ENCODE measurements at places on chromosomes 4 and X.
A peak's percentile ranks its signal among the peaks of the same experiment; 100 is the strongest.

GRCh38 chr4:38503689-38504395, 160.2 kb upstream of the KLF3 start:
- DNase-seq, result no peak

DNA sequence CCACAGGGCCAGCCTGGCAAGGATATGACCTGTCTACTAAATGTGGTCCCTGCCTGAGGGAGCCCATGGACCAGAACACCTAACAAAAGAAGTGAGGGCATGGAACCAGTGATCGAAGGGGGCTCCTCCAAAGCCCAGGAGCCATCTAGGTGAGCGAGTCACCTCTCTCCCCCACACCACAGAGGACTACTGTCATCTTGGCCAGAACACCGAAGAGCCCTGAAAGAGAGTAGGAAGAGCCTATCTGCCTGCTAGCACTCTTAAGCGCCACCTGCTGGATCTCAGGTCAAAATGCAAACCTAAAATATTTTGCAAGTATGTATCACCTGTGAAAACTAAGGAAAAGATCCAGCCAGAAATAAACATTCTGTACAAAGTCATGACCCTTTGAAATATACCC, 137.9 kb upstream of the ZXDB start:
- DNase-seq, result no peak

- no peak for DNase-seq
Measured at GRCh38 chrX:47500554-47500953, 17.5 kb upstream of the ZNF41 start.

DNA sequence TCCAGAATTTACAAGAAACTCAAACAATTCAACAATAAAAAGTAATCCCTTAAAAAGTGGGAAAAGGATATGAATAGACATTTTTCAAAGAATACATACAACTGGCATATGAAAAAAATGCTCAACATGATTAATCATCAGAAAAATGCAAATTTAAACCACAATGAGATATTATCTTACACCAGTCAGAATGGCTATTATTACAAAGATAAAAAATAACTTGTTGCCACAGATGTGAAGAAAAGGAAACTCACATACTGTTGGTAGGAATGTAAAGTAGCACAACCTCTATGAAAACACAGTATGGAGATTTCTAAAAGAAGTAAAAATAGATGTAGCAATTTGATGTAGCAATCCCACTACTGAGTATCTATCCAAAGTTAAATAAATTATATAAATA, 65.1 kb upstream of the DIAPH2 start:
- DNase-seq, result no peak

DNA sequence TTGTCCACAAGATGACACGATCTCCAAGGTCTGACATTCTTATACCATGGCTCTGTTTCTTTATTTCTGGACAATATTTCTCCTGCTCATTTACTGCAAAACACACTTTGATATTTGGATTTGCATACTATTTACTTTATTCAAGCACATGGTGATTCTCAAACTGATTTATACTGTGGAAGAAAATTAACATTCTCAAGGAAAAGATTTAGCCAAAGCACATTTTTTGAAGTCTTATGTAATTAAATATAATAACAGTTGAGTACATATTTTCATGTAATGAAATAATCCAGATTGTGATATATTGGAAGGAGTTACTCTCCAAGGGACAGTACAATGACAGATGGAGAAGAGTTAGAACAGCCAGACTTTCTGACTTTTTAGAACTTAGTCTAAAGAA, 155.8 kb upstream of the CT83 start:
- DNase-seq, result no peak

DNA sequence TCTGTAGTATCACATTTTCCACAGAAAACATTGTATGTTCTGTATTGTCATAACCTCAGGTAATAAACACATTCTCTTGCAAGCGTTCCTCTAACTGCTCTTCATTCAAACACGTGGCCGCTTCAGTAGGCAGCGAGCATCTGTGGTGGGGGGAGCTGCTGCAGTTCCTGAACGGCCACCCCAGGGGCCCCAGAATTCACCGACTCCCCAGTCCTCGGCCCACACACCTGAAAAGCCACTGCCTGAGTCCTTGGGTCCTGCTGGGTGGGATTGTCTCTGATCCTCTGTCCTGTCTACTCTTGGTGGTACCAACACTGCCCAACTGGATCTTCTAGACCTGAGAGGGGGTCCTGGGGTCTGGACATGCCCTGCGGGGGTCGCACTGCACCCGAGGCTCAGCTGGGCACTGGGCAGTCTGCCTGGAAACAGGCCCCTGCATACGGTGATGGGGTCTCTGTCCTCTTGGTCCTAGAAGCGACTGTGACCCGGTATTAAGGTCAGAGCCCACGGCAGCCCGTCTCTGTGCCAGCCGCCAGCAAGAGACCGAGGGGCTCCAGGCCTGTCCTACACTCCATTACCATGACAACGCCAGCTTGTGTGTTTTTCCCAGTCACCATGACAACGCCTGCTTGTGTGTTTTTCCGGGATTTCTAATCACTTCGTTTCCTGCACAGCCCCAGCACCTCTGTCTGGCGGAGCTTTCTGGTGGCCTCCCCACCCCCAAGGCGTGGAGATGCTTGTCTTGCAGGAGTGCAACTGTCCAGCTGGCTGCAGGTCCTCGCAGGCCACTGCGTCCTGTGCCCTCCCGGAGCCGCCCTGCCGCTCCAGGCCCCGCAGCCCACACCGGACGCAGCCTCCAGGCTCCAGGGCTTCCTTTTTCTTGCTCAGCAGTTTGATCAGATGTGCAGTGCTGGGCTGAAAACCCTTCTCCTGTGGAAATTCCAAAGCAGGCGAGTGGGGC, 16.0 kb downstream of the CTBP1 start:
- DNase-seq, result peak; percentile 44

GRCh38 chr4:16721613-16722291, 176.7 kb downstream of the LDB2 start:
- no peak for DNase-seq

- no peak for DNase-seq
Measured at GRCh38 chrX:31545191-31545590, 473.4 kb upstream of the FTHL17 start.

- DNase-seq, result no peak
Measured at GRCh38 chr4:184282895-184283654, 65.4 kb upstream of the ENPP6 start.

DNA sequence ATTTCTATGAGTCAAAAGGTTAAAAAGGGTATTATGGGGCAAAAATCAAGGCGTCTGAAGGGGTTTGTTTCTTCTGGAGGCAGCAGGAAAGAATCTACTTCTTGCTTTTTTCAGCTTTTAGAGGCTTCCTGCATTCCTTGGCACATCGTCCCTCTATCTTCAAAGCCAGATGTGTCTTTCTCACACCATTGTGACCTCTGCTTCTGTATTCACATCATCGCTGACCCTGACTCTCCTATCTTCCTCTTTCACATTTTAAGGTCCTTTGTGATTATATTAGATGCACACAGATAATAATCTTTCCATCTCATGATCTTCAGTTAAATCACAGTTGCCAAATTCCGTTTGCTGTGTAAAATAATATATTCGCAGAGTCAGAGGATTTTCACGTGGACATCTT, 112.7 kb downstream of the PPP4R3C start:
- DNase-seq, result no peak

DNA sequence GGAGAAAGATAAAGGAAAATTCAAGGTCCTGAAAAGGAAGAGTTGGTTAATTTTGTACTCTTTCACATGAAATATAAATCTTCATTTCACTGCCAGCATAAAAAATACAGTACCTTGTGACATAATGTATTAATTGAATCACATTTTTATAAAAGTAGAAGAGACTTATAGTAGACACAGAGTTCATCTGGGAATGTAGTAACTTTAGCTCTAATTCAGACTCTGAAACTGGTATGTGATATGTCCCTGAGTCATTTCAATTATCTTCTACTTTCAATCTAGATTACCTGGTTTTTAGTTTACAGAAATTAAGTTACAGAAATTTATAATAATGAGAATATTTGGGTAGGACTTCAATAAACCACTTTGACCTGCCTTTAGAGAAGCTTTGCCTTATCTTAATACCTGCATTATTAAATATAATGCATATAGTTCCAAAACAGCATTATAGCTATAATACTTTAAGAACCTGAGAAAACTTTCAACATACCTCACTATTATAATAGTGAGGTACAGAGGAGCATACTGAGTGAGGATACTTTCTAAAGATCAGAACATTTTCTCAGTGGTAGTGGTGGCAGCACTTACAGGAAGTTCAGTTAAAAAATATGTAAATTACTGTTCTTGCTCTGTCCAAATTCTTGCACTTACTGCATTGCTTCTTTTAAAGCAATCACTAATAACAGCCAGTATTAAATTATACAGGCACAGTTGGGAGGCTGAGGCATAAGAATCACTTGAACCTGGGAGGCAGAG, 11.2 kb downstream of the NEK1 start:
- DNase-seq, result no peak

GRCh38 chr4:30912098-30912714, 192.0 kb downstream of the PCDH7 start:
- no peak for DNase-seq

DNA sequence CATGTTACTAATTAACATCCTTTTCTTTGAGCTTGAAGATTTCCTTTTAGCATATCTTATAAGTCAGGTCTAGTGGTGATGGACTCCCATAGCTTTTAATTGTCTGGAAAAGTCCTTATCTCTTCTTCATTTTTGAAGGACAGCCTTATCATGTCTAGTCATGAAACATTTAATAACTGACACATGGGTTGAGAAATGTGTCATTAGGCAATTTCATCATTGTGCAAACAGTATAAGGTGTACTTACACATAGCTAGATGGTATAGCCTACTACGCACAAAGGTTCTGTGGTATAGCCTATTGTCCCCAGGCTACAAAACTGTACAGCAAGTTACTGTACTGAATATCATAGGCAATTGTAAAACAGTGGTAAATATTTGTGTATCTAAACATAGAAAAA, 34.5 kb upstream of the ALG13 start:
- no peak for DNase-seq

GRCh38 chr4:98267498-98267897, 6.3 kb downstream of the RAP1GDS1 start:
- DNase-seq, result no peak

DNA sequence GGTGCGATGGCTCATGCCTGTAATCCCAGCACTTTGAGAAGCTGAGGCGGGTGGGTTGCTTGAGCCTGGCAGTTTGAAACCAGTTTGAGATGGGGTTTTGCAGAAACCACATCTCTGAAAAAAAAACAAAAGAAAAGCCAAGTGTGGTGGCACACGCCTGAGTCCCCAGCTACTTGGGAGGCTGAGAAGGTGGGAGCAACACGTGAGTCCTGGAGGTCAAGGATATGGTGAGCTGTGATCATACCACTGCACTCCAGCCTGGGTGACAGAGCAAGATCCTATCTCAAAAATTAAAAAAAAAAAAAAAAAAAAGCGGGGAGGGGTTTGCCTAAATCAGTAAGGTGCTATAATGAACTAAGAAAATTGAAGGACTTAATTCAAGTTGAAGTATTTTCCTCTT, 58.2 kb upstream of the TBC1D14 start:
- DNase-seq, result no peak

- DNase-seq, result no peak
Measured at GRCh38 chr4:104971462-104971861, 175.2 kb upstream of the TET2 start.

GRCh38 chrX:19556202-19556601, 40.9 kb upstream of the MAP3K15 start:
- DNase-seq, result no peak

DNA sequence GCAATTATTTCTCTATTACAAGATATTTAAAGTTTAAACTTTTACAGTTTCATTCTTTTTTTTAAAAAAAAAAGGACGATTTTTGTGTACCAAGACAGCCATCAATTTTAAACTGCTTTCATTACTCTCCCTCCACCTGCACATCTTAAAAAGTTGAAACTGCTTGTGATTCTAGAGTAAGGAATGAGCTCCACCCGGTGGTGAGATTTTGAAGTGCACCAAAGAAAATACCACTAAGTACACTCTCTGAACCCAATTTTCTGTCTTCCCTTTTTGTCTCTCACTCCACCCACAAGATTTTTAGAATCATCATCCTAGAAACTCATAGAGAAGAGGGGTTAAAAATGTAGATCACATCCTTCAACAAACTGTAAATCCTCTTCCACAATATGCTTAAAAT, 91.3 kb upstream of the WDR44 start:
- peak; percentile 50 for DNase-seq

- no peak for DNase-seq
Measured at GRCh38 chr4:95295157-95295556, 253.6 kb downstream of the UNC5C start.

DNA sequence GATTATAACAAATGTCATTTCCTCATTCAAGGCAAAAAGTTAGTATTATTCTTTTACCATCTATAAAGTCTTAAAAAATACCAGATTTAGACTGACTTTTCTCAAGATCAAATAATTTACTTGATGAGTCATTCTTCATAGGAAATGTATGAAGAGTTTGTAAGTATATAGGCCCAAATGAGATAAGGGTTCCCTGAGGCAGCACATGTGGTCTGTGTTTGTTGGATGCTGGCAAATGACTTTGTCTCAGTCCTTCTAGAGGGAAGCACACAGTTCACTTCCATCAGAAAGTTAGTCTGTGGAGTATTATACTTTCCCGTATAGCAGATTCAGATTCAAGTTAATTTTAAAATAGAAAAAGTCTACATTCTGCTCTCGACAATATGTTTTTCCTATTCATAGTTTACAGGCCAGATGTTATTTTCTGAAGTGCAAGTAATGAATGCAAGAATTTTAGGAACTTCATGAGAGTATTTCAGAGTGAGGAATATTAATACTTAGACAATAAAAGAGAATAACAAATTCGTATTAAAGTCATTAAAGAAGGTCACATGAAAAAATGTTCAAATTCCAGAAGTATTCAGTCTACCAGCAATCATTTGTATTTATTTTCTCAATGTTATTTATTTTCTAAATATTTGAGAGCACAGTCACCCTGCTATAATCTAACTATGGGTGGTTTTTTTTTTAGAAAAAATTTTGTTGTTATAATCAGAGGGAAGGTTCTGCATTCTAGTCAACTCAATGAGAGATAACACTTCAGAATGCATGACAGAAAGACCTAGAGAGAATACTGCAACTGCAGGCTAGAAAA, 601.8 kb upstream of the ZFP42 start:
- no peak for DNase-seq

DNA sequence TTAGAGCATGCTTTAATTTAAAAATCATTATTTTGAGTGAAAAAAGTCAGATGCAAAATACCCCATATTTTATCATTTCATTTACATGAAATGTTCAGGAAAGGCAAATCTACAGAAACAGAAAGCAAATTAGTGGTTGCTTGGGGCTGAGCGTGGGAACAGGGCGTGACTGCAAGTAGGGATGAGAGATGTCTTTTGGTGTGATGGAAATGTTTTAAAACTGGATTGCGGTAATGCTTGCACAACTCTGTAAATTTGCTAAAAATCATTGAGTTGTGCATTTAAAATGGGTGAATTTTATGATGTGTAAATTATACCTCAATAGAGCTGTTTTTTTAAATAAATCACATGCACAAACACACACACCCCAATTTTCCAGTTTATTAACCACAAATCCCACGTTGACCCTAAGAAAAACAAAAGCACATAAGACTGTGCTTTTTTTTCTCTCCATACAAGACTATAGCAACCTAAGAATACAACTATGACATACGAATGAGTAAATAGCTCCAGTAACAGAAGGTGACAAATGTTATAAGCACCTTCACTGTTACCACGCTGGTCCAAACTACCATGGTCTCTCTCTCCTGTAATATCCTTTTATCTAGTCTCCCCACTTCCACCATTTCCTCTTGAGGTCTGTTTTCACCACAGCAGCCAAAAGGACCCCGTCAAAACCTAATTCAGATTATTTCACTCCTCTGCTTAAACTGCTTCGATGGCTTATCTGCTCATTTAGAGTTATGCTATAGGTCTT, 37.2 kb downstream of the FRMD7 start:
- DNase-seq, result no peak

Data from neuronal stem cell (in vitro differentiated cells).